Liver (tissue), 10 donors: ENCODE measurements at places on chromosomes 5 and 9. TPM values are rescaled to one million over a fixed set of nuclear protein-coding genes. Genes with fewer than 3 reads are reported as not detected.
A peak's percentile ranks its signal among the peaks of the same experiment; 100 is the strongest.

- H3K4me1 ChIP-seq: no peaks in the 10 kb centered on the region
- peak overlapping the region; percentile 83 for H3K27ac ChIP-seq
- H3K36me3 ChIP-seq: no peaks in the 10 kb centered on the region
- no peaks in the 10 kb centered on the region for H3K27me3 ChIP-seq
Observed at GRCh38 chr5:138492560-138493045, 27.3 kb downstream of the EGR1 start.

- peaks cover 1% of the 10 kb centered on the region for H3K4me1 ChIP-seq
- no peak for DNase-seq
- H3K27ac ChIP-seq: no peak overlapping the region
- H3K27me3 ChIP-seq: no peaks in the 10 kb centered on the region
Observed at GRCh38 chr5:131436081-131436480, 172.2 kb downstream of the CDC42SE2 start.

DNA sequence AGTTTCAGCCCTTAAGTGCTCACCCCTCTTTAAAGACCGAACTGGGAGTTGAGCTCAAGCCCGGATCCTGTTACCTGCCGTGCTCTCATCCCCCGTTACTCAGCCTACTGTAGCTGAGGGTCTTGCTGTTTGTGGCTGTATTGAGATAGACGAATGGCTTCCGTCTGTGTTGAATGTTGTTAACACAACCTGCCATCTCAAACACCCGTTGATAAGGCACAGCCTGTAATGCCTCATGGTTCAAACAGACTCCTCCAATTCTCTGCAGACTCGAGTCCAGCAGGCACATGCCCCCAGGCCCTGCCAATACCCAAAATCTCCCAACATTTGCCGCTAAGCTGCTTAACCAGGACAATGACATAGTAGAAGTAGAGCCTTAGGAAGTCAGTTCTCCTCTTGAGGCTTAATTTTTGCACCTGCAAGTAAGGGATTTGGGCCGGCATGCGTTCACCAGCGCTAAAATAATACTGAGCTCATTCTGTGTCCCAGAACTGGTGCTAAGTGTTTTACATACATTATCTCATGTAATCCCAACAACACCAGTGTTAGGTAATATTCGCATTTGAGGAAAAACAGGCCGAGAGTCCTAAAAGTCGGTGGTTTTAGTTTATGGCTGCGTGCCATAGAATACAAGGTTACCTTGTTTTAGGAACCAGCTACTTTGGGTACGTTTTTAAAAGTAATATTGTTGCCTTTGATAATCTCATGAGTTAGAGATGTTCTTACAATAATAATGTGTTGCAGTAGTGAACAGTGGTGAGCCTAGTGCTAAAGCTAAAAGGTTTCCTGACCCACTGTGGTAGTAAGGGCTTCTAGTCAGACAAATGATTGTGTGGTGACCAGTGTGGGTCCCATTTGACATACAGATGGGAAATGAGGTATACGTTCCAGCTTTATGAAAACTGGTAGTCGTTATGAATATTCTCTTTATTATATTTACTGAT is 1.5 kb upstream of the RFX3 start:
- peaks cover 18% of the 10 kb centered on the region for H3K4me1 ChIP-seq
- peak overlapping the region; percentile 99 for H3K27ac ChIP-seq
- peak overlapping the region; percentile 81 for H3K4me3 ChIP-seq
- H3K36me3 ChIP-seq: no peaks in the 10 kb centered on the region
- no peaks in the 10 kb centered on the region for H3K27me3 ChIP-seq

DNA sequence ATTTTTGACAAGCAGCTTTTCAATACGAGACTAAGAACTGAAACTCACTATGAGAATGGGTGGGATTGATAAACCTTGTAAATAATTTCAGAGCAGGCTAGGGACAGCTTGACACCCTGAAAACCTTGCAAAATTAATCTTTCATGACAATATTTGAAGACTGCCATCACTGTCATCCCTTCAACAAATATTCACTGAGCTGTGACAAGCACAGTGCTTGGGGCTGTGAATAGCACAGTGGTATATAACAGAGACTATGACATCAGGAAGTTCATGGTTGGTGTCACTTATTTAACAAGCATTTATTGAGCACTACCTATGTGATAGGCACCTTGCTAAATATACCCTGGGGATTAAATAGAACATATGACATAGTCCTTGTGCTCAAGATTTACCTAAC is 741.0 kb upstream of the RIOK2 start:
- H3K27me3 ChIP-seq: no peaks in the 10 kb centered on the region
- H3K4me3 ChIP-seq: no peak overlapping the region
- DNase-seq: no peak
- no peaks in the 10 kb centered on the region for H3K36me3 ChIP-seq
- no peak overlapping the region for H3K27ac ChIP-seq
- no peaks in the 10 kb centered on the region for H3K4me1 ChIP-seq

DNA sequence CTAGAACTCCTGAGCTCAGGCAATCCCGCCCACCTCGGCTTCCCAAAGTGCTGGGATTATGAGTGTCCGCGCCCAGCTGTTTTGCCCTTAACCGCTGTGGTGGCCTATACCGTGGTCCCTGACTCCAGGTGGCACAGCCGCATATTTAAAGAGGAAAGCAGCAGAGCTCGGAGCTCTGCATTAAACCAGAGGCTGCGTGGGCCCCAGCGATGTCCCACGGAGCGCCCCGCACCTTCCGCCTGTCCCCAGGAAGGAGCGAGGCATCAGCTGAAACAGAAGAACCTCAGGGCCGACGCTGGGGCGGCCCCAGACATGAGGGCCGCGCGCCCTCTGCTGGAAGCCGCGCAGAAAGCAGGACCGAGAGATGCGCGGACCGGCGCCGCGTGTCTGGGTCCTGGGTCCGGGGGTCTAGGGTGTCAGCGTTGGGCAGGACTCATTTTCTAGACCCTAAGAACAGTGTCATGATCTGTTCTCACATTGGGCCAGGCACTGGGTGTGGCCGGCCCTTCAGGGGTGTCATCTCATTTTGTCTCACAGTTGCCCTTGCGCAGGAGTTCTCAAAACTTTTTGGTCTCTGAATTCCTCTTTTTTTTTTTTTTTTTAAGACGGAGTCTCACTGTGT is 37.7 kb downstream of the LAMC3 start:
- H3K27ac ChIP-seq: no peak overlapping the region
- H3K4me3 ChIP-seq: no peak overlapping the region
- no peaks in the 10 kb centered on the region for H3K27me3 ChIP-seq

GRCh38 chr5:54804521-54804920 is 180.9 kb downstream of the ESM1 start:
- no peak overlapping the region for H3K27ac ChIP-seq
- no peaks in the 10 kb centered on the region for H3K36me3 ChIP-seq

GRCh38 chr9:131999692-132000551 is 79.7 kb downstream of the MED27 start:
- no peaks in the 10 kb centered on the region for H3K27me3 ChIP-seq
- no peaks in the 10 kb centered on the region for H3K4me1 ChIP-seq
- DNase-seq: no peak
- no peaks in the 10 kb centered on the region for H3K36me3 ChIP-seq

GRCh38 chr5:156474251-156474650 is 147.3 kb downstream of the SGCD start:
- H3K27me3 ChIP-seq: no peaks in the 10 kb centered on the region
- no peaks in the 10 kb centered on the region for H3K4me1 ChIP-seq
- no peak overlapping the region for H3K27ac ChIP-seq
- no peak overlapping the region for H3K4me3 ChIP-seq
- H3K36me3 ChIP-seq: no peaks in the 10 kb centered on the region
- no peak for DNase-seq

GRCh38 chr5:151208481-151208914 is 15.4 kb downstream of the CCDC69 start:
- H3K27ac ChIP-seq: no peak overlapping the region
- H3K27me3 ChIP-seq: no peaks in the 10 kb centered on the region
- no peak overlapping the region for H3K4me3 ChIP-seq

GRCh38 chr5:140072812-140073211 is 29.7 kb upstream of the NRG2 start:
- H3K36me3 ChIP-seq: no peaks in the 10 kb centered on the region
- DNase-seq: no peak
- no peak overlapping the region for H3K27ac ChIP-seq
- no peaks in the 10 kb centered on the region for H3K27me3 ChIP-seq
- no peak overlapping the region for H3K4me3 ChIP-seq
- no peaks in the 10 kb centered on the region for H3K4me1 ChIP-seq

DNA sequence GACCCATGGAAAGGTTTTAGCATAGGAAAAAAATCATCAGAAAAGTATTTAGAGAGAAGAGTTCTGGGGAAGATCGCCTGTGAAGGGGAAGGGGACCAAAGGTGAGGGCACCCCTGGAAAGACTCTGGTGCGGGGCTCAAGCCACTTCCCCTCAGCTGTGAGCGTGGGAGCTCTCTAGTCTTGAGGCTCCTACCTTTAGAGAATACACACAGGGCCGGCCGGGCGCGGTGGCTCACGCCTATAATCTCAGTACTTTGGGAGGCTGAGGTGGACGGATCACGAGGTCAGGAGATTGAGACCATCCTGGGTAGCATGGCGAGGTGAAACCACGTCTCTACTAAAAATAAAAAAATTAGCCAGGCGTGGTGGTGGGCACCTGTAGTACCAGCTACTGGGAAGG is 6.9 kb downstream of the TRIM41 start:
- DNase-seq: no peak
- no peaks in the 10 kb centered on the region for H3K4me1 ChIP-seq
- no peak overlapping the region for H3K4me3 ChIP-seq
- peaks cover 29% of the 10 kb centered on the region for H3K36me3 ChIP-seq

- no peak overlapping the region for H3K4me3 ChIP-seq
- no peaks in the 10 kb centered on the region for H3K27me3 ChIP-seq
- no peaks in the 10 kb centered on the region for H3K36me3 ChIP-seq
- no peak for DNase-seq
- H3K27ac ChIP-seq: no peak overlapping the region
- no peaks in the 10 kb centered on the region for H3K4me1 ChIP-seq
Observed at GRCh38 chr5:135724617-135725016, 109.8 kb upstream of the SLC25A48 start.

Gene C9
- total RNA-seq: 128 TPM

Gene GARIN3
- not detected for total RNA-seq

Gene SHOC1
- not detected for total RNA-seq

Gene HRH2
- 2.6 TPM for total RNA-seq

Gene IL3
- total RNA-seq: not detected

Gene TJP2
- total RNA-seq: 40.9 TPM
